ENCODE measurements at places on chromosomes 12 and 14.

- DNase-seq, result no peak
These were observed 88.3 kb downstream of the FIGNL2 start for GRCh38 chr12:51760231-51760630.

DNA sequence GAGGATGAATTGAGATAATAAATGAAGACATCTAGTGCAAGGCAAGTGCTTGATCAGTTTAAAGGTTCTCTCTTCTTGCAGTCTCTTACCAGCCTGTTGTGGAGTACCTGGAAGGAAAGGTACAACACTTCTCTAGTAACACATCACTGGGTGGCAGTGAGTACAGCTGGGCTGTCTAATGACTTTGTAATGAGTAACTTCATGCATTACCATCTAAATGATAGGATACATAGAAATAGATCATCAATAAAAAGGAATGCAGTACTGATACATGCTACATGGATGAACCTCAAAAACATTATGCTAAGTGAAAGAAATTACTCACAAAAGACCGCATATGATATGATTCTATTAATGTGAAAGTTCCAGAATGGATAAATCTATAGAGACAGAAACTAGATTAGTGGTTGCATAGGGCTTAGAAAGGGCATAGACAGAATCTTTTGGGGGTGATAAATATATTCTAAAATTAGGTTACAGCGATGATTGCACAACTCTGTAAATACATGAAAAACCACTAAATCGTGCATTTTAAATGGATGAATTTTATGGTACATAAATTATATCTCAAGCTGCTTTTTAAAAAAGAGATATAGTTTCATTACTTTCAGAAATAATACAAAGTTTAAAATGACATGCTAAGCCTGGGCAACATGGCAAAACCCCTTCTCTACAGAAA, 224.4 kb downstream of the CHST11 start:
- DNase-seq, result no peak

- no peak for DNase-seq
These were observed 14.3 kb downstream of the HDAC7 start for GRCh38 chr12:47805417-47805816.

DNA sequence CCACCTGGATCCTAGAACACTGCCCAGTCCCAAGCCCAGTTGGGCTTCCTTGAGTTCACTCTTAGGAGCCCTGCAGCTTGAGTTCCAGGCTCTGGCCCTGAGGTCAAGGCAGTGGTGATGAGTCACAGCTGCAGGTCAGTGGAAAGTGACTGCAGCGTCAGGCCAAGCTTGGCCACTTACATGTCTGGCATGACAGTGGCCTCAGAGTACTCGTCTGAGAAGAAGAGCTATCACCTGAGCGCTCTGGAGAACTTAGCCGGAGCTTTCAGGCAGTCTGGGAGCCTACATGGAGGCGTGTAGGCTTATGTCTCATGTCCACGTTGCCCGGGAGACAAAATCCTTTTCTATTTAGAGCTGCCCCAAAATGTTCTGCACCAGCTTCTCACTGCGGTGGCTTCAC, 75.6 kb downstream of the ARL6IP4 start:
- DNase-seq, result no peak

DNA sequence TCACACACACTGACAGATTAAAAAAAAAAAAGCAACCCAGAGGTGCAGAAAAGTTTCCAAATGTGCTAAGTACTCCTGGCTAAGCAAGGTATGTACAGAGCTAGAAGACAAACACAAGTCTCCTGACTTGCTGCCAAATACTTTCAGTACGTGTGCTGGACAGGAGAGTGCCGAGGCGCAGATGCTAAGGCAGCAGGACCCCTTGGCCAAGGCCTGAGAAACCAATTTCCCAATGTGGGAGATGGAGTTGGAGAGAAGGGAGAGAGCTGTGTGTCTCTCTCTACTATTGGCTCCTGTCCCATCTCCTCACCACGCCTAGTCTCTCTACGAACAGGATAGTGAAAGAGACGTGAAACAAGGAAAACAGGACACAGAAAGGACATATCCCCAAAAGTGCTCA, 5.3 kb downstream of the SPRYD3 start:
- DNase-seq, result no peak

- peak; percentile 63 for DNase-seq
These were observed 525.2 kb upstream of the CCDC196 start for GRCh38 chr14:65961004-65961403.

GRCh38 chr14:70803321-70804310, 5.7 kb downstream of the MAP3K9 start:
- DNase-seq, result no peak

DNA sequence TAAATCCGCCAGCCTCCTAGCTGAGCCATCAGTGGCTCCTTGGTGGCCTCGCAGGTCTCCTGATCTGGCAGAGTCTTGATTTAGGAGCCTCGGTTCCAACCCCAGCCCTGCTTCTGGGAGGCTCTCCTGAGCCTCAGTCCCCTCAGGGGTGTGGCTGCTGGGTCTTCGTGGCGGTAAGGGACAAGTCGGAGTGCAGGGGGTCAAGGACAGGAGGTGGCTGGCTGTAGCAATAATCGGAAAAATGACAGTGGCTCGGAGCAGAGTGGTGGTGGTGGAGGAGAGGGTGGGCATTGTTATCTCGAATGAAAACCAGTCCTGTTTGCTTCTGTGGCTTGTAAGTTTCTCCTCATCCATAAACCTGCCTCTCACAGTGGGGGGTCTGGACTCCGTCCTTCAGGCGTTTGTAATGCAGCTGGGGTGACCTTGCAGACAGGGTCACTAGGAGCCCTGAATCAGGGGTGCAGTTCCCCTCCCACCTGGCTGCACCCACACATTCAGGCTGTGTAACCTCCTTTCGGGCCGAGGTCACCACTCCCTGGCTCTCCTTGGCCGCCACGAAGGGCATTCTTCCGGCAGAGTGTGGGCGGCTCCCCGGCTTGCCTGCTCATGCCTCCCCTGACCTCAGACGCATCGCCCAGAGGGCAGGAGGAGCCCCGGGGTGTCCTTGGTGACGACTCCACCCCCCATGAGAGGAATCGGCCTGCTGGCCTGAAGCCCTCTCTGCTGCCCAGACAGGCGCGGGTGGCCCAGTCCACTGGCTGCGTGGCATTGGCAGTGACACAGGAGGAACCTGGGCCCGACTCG, 8.1 kb downstream of the BCL7A start:
- no peak for DNase-seq

DNA sequence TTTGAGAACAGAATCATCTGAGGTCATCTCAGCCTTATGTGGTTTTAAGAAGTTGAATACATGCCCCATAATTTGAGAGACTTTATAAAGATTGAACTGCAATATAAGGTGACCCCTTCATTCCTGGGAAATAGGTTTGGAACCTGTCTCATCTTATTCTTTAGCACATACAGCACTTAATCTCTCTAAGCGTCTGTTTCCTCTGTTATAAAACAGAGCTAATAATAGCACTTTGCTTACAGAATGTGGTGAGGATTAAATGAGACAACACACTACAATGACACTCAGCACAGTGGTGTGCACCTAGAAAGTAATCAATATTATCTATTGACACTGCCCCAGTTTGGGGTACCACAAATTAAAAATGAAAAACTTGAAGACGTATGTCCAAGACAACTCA, 102.1 kb downstream of the DUSP6 start:
- peak; percentile 49 for DNase-seq

- peak; percentile 22 for DNase-seq
These were observed 606 bp downstream of the CINP start for GRCh38 chr14:102362084-102362483.

DNA sequence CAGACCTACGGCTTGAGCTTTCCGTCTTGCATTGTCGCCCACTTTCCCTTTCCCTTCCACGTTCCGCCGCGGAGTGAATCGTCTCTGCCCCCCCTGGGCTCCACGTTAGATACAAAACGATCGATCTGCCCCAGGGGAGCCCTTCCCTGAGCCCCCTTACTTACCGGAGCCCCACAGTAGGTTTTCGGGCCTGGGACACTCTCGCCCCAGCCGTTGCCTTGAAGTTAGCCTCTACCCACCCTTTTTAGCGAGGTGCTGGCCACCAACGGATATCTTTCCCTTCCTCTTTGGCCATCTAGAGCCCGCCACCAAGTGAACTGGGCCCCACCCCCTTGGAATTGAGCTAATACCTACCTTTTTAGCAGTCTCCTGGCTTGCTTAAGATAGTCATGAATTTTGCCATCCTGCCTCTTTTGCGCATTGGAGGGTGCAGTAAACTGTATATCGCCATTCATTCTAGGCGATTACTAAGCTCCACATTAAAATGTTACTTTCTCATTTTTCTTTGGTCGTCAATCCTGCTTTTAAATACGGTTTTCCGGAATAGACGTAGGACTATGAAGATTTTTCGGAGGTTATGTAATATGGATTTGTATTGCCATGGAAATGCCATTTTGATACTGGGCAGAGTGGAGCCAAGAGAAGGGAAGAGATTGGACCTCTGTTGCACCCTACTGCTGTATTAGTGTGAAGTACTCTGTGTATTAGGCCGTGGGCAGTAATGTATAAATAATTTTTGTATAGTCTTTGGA, 764 bp downstream of the RBM25 start:
- DNase-seq, result peak; percentile 72

DNA sequence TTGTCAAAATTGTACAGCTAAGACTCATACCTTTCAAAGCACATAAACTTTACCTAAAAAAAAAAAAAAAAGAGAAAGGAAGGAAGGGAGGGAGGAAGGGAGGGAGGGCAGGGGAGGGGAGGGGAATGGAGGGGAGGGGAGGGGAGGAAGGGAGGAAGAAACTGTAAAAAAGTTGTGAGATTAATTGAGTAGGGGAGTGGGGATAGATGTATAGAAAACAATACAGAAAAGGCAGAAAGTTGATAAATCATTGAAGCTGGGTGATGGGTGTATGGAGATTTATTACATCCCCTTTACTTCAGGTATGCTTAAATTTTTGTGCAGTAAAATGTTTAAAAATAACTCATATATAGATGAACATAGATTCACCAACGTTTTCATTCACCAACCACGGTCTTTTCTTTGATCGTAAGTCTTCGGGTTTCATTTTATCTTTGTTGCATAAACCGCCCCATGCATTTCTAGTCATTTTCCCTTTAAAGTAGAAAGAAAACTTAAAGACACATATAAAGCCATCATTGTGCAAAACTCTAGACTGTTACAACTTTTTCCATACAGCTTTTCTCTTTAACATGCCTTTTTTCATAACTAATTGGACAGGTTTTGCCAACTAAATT, 191.2 kb upstream of the KRR1 start:
- no peak for DNase-seq
